ENCODE measurements at places on chromosomes 11 and 22.

DNA sequence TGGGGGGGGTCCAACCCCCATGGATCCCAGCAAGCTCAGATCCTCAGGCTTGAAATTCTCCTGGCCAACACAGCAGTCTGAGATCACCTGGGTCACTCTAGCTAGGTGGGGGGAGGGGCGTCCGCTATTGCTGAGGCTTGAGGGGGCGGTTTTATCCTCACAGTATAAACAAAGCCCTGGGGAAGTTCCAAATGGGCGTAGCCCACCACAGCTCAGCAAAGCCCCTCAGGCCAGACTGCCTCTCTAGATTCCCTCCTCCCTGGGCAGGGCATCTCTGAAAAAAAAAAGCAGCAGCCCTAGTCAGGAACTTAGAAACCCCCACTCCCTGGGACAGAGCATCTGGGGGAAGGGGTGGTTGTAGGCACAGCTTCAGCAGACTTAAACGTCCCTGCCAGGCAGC, 16.7 kb downstream of the TRPC6 start:
- no peak for DNase-seq

DNA sequence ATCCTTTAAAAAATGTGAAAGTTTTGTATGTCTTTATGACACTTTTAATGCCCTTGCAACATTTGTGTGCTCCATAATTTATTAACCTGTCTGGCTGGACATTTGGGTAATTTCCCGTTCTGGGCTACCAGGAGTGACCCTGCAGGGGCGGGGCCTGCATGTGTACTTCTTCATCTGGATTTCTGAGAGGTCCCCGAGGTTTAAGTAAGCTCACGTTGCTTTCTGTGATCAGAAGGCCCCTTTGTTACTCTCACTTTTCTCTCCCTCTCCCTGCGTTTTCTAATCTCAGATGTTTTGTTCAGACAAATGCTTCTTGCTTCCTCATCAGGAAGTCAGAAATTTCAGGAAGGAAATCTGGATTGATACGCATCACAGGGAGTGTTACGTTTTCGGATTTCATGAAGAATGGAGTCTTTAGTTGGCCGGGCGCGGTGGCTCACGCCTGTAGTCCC, 78.9 kb upstream of the CRYBB3 start:
- no peak for DNase-seq

DNA sequence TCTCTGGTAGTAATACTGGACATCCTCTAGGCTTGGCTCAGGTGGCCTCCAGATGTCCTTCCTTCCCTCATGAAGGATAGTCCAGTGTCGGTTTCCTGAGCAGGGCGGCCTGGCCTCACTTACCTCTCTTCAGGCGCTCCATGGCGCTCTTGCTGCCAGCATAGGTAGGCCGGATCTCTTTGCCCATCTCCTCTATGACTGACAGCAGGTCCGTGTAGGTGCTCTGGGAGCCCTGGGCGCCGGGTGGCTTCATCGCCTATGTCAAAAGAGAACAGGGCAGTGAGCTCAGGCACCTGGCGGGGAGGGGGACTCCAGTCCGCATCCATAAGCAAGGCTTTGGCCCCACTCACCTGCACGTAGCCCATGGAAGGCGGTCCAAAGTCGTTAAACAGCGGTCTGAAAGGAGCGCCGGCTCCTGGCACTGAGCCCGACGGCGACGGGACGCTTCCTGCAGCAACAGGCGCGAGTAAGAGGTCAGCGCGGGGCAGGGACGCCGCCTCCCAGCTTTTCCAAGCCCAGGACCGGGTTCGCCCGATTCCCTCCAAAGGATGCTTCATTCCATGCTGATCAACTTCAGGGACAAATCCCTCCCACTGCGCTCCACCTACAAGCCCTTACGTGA, 609 bp downstream of the CDK2AP2 start:
- DNase-seq = no peak

DNA sequence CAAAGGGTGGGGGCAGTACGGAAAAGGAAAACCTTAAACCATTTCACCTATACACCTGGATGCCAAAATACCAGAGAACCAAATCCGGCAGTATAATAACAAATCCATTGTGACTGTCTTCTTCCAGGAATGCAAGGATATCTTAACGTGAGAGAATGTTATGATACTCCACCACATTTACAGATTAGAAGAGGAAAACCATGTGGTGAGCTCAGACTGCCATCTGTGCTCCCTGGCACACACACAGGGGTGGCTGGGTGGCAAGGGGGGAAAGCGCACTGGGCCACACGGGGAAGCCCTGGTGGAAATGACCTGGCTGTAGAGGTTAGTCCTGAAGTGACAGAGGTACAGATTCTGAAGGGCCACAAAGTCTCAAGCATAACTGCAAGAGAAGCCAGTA, 9.9 kb downstream of the EIF1AD start:
- DNase-seq = no peak

DNA sequence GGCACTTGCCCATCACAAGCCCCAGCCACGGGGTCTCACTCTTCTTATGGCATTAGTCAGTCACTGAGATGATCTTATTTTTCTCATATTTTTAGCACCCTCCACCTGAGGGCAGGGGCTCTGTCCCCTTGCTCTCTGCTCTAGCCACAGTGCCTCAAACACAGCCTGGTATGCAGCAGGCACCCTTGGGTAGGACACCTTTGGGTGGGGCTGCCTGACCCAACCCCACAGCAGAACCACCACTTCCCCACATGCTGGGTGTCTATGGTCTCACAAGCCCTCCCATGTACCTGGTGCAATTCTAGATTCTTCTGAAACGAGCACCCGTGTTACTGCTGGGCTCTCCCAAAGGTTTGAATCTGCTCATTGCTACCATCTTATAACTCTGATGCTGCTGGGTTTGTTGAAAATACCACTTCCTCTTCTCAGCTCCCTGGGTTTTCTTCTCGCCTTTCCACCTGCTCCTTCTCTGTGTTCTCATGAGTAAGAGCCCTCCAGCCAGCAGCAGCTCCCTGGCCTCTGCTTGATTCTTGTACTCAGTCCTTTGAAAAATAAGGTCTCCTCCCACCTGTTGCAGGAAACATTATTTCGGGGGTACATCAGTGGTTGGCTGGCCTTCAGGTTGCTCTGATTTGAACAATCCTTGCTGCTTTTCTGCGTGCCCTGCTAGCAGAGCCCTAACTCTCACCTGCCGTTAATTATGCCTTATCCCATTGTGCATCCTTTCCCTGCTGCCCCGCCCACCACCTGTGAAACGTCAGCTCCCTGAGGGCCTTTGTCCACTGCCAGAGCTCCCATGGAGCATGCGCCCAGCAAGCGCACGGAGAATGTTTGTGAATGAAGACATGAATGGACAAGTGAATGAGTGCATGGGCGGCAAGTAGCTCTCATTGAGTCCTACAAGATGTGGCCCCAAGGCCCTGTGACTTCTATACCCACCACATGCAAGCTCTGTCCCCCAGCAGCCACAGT, 1181.6 kb downstream of the TBC1D22A start:
- DNase-seq = no peak

GRCh38 chr11:27089746-27090145, 49.1 kb downstream of the BBOX1 start:
- no peak for DNase-seq

GRCh38 chr11:12152321-12152720, 41.9 kb downstream of the MICAL2 start:
- DNase-seq = no peak

DNA sequence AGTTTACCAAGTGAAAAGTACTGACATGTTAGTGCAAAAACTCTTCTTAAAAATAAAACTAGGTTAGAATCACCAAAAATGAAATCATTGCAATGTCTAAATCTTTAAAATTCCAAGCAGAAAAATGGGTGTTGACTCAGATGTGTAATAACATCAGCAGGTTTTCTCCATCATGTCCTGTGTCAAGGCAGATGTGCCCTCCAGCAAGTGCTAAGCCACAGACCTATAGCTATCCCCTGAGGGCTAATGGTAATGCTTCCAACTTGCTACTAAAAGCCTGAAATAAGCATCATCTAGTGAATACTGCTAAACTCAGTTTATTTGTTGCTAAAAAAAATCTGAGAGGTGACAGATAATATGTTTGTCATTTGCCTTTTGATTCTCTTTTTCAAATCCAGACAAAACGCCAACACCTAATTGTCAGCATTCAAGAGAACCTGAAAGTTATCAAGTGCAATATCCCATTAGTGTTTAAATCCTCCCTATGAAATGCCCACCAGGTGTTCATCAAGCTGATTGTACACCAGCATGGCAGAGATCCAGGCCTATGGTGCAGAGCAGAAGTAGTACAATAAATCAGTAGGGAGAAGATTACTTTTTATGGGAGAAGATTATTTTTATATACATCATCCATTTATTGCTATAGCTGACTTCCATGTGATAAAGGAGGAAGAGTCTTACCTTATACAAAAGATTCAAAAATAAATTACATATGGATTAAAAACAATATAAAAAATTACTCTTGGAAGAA, 55.1 kb upstream of the SYT9 start:
- DNase-seq = no peak

DNA sequence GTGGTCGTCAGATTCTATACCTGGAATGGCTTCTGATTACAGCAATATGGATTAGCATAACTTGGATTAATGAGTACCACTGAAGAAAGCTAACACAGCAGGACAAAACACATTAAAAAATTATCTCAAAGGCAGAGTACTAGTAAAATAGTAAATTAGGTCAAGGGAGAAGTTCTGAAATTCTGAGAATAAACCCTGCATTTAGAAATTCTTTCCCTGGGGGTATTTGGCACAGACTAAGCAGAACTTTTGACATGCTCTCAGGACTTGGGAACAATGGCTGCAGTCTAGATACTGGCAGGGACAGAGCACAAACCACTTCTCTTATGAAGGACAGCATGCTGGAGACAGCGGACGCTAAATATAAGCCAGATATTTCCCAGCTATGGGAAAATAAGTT, 85.6 kb upstream of the GRIA4 start:
- no peak for DNase-seq

DNA sequence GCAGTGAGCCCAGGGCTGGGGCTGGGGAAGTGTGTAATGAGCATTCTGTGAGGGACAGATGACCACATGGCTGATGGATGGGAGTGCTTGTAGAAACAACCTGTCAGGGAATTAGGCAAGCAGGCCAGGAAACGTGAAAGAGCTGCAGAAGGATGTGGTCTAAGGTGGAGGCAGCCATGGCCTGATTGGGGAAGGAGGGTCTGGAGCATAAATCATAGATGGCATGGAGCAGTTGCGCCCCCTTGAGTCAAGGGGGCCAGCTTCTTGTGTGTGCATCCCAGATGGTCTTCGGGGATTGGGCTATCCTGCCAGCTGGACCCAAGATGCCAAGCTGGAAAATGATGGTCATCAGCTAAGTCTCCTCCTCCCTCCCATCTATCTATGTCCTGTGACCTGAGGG, 119.4 kb upstream of the CLPB start:
- DNase-seq = no peak

GRCh38 chr11:72808331-72808798, 5.8 kb upstream of the ATG16L2 start:
- DNase-seq = no peak

DNA sequence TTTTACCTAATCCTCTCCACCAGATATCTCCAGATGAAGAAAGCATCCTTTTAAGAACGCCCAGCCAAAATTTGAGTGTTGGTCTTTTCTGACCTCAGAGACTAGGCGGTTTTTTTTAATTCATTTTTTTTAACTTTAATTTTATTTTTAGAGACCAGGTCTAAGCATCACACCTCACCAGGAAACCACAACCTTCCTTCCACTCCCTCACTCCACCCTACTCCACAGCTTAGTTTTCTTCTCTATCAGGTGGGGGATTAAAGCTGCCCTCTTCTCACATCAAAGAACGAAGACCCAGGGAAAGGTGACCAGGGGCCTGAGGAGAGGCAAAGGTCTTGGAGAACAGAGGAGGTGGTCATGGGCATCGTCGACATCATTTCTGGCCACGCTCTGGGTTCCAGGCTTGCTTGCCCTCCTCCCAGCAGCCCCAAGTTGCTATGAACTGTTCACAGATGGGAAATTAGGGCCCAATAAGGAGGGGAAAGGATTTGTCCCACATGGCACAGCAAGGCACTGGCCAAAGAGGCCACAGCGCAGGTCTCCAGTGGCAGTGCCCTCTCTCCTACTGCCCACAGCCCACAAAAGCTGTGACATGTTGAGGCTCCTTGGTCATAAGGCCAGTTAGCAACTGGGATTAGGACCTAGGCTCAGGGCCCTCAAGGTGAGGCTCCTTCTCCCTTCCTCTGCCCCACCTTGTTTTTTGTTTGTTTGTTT, 1.4 kb upstream of the PEX16 start:
- no peak for DNase-seq
